Thyroid gland (tissue), 4 donors: ENCODE measurements at places on chromosomes 3 and 15. TPM values are rescaled to one million over a fixed set of nuclear protein-coding genes. Genes with fewer than 3 reads are reported as not detected.
A peak's percentile ranks its signal among the peaks of the same experiment; 100 is the strongest.

- no peaks in the 10 kb centered on the region for H3K27me3 ChIP-seq
- H3K27ac ChIP-seq: no peak overlapping the region
- H3K36me3 ChIP-seq: no peaks in the 10 kb centered on the region
- DNase-seq: no peak
- no peaks in the 10 kb centered on the region for H3K4me1 ChIP-seq
- H3K4me3 ChIP-seq: no peak overlapping the region
Measured at GRCh38 chr3:10937141-10937825, 55.3 kb upstream of the SLC6A1 start.

Gene GRK7
- total RNA-seq: not detected

Gene CCR1
- total RNA-seq: 3.4 TPM

GRCh38 chr15:68278595-68279405, 1.3 kb downstream of the FEM1B start:
- H3K27ac ChIP-seq: peak overlapping the region; percentile 98
- H3K4me3 ChIP-seq: peak overlapping the region; percentile 92
- peaks cover 41% of the 10 kb centered on the region for H3K4me1 ChIP-seq
- no peak for DNase-seq

Gene CHAC1
- 3.1 TPM for total RNA-seq

DNA sequence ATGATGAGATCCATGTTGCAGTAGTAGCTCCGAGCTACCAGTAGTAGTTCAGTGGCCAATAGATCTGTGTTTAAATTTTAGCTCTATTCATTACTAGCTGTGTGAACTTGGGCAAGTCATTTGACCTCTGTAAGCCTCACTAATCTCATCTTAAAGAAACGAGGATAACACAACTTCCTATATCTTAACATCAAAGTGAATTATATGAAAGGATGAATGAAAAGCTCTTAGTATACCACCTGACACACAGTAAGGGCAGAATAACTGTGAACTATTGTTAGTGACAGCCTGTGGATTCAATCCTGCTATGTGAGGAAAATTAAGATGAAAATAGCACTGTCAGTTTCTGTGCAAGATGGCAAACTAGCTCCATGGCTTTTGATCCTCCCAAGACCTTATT, 114.5 kb upstream of the PHLDB2 start:
- peaks cover 15% of the 10 kb centered on the region for H3K4me1 ChIP-seq
- no peaks in the 10 kb centered on the region for H3K36me3 ChIP-seq
- DNase-seq: no peak
- H3K27me3 ChIP-seq: no peaks in the 10 kb centered on the region
- no peak overlapping the region for H3K27ac ChIP-seq

GRCh38 chr3:194756460-194756779, 70.7 kb downstream of the FAM43A start:
- no peaks in the 10 kb centered on the region for H3K27me3 ChIP-seq
- no peak for DNase-seq
- H3K4me1 ChIP-seq: peaks cover 6% of the 10 kb centered on the region
- no peaks in the 10 kb centered on the region for H3K36me3 ChIP-seq
- H3K27ac ChIP-seq: no peak overlapping the region

Gene TMEM212
- not detected for total RNA-seq

Gene SOX14
- total RNA-seq: not detected

Gene IRAK2
- total RNA-seq: 5.0 TPM

- H3K36me3 ChIP-seq: no peaks in the 10 kb centered on the region
- no peaks in the 10 kb centered on the region for H3K4me1 ChIP-seq
Measured at GRCh38 chr3:60355825-60356224, 895.4 kb downstream of the FHIT start.

DNA sequence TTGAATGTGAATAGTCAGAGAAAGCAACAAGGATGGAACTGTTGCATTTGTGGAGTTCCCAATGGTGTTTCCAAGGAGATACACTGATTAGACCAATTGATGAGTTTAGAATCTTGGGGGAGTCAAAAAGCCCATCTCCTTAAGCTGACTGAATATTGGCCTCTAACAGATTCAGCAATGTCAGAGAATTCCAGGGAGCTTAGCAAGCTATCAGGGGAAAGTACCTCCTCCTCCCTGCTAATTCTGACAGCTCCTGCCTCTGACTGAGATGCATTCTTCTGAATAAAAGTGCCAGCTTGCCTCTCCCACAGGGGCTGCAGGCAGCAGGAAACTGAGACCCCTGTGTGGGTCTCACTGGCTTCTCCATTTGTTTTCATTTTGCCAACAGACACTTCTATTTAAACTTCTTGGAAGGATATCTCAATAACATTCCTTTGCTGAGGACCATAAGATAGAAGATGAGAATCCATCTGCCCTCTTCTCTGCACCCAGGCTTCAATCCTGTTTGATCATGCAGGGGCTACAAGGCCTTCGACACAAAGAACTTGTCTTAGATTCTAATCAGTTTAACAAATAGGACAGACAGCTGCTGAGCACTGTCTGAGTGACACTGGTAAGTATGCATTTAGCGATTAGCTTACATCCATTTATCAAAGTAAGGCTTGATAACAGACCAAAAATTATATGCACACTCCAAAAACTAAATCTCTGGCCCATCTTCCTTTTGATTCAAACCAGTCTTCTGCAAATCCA, 1080.8 kb downstream of the TUSC7 start:
- DNase-seq: no peak
- no peak overlapping the region for H3K27ac ChIP-seq
- H3K4me1 ChIP-seq: no peaks in the 10 kb centered on the region

DNA sequence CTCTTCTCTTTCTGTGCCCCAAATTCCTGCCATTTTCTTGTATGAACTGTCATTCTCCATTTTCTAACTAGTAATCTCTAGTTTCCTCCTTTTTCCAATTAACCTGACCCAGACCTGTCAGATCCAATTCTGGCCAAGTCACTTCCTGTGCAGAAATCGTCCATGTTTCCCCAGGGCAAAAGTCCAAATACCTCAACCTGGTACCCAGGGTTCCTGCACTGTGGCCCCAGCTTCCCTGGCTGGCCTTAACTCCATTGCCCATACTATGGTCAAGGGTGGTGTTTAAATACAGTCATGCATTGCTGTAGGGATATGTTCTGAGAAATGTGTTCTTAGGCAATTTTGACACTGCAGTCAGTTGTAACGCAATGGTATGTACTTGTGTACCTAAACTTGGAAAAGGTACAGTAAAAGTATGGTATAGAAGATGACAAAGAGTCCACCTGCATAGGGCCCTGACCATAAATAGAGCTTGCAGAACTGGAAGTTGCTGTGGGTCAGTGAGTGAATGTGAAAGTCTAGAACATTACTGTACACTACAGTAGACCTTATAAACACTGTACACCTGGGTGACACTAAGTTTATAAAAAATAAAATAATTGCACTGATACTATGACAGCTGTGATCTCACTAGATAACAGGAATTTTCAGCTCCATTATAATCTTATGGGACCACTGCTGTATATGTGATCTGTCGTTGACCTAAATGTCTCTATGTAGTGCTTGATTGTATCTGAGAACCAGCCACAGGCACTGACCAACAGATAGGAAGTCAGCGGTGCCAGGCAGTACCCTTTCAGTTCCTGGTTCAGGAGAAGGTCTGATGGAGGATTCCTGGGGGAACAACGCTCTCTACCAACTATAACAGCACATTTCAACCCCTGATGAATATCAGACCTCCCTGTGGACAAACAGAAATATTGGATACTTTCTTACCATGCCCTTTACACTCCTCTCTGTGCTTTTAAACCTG, 336.1 kb upstream of the PROK2 start:
- no peaks in the 10 kb centered on the region for H3K27me3 ChIP-seq
- DNase-seq: no peak
- no peak overlapping the region for H3K4me3 ChIP-seq
- no peak overlapping the region for H3K27ac ChIP-seq

Gene MITF
- 52.1 TPM for total RNA-seq

GRCh38 chr3:130941793-130942192, 47.9 kb downstream of the ATP2C1 start:
- no peak overlapping the region for H3K27ac ChIP-seq
- peaks cover 9% of the 10 kb centered on the region for H3K36me3 ChIP-seq
- no peaks in the 10 kb centered on the region for H3K27me3 ChIP-seq
- H3K4me1 ChIP-seq: no peaks in the 10 kb centered on the region
- DNase-seq: no peak

GRCh38 chr15:67006083-67007065, 59.0 kb upstream of the SMAD3 start:
- H3K4me3 ChIP-seq: no peak overlapping the region
- no peak for DNase-seq
- H3K27ac ChIP-seq: no peak overlapping the region
- H3K36me3 ChIP-seq: no peaks in the 10 kb centered on the region

Gene FETUB
- not detected for total RNA-seq

- H3K4me1 ChIP-seq: no peaks in the 10 kb centered on the region
- H3K27ac ChIP-seq: no peak overlapping the region
- DNase-seq: no peak
- no peaks in the 10 kb centered on the region for H3K27me3 ChIP-seq
- H3K36me3 ChIP-seq: no peaks in the 10 kb centered on the region
- H3K4me3 ChIP-seq: no peak overlapping the region
Measured at GRCh38 chr15:81950841-81951414, 94.9 kb downstream of the MEX3B start.

Gene PRSS50
- 4.7 TPM for total RNA-seq

Gene AMT
- total RNA-seq: 6.7 TPM

- H3K4me1 ChIP-seq: no peaks in the 10 kb centered on the region
- H3K4me3 ChIP-seq: no peak overlapping the region
- no peaks in the 10 kb centered on the region for H3K36me3 ChIP-seq
- no peak for DNase-seq
Measured at GRCh38 chr3:10534066-10534465, 28.7 kb upstream of the ATP2B2 start.

- DNase-seq: no peak
- no peaks in the 10 kb centered on the region for H3K36me3 ChIP-seq
- no peaks in the 10 kb centered on the region for H3K27me3 ChIP-seq
Measured at GRCh38 chr3:30282154-30282696, 324.2 kb upstream of the TGFBR2 start.

GRCh38 chr15:74785194-74786032, 3.5 kb downstream of the CSK start:
- no peak overlapping the region for H3K4me3 ChIP-seq
- DNase-seq: no peak
- H3K27me3 ChIP-seq: no peaks in the 10 kb centered on the region
- H3K4me1 ChIP-seq: peaks cover 64% of the 10 kb centered on the region

GRCh38 chr3:100993309-100993708, at the start of gene ABI3BP:
Gene ABI3BP (minus strand): TSS chr3:100993421. CDS start chr3:100993384, 37 bp downstream.
- H3K27ac ChIP-seq: peak within 1 kb of the TSS; percentile 78
- peak; percentile 84 for DNase-seq
- no peaks in the 10 kb centered on the region for H3K36me3 ChIP-seq
- H3K27me3 ChIP-seq: no peaks in the 10 kb centered on the region

Gene ZNF80
- total RNA-seq: not detected

Gene SLC22A13
- total RNA-seq: not detected

- no peaks in the 10 kb centered on the region for H3K36me3 ChIP-seq
- no peaks in the 10 kb centered on the region for H3K27me3 ChIP-seq
- no peak overlapping the region for H3K4me3 ChIP-seq
- H3K4me1 ChIP-seq: no peaks in the 10 kb centered on the region
Measured at GRCh38 chr3:15654891-15655290, 53.3 kb downstream of the BTD start.

Gene CLEC3B
- 30.9 TPM for total RNA-seq

GRCh38 chr3:148861277-148861869, 3.7 kb upstream of the CPA3 start:
- H3K36me3 ChIP-seq: no peaks in the 10 kb centered on the region
- H3K4me1 ChIP-seq: no peaks in the 10 kb centered on the region
- H3K27ac ChIP-seq: no peak overlapping the region
- H3K4me3 ChIP-seq: no peak overlapping the region

DNA sequence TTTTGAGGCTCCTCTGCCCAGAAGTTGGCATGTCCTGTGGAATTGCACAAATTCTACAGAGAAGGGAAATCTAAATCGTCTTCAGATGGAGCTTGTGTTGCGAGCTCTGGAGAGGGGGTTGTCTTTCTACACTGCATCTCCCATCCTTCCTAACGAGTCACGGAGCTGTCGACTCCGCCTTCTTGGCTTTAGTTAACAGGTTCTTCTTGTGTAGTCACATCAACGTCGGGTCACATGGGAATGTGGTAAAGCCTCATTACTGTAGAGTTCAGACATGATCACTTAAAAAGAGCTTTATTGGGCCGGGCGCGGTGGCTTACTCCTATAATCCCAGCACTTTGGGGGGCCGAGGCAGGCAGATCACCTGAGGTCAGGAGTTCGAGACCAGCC, 60.0 kb downstream of the DNASE1L3 start:
- no peak for DNase-seq
- H3K4me3 ChIP-seq: no peak overlapping the region
- peaks cover 8% of the 10 kb centered on the region for H3K4me1 ChIP-seq
- H3K27ac ChIP-seq: no peak overlapping the region

DNA sequence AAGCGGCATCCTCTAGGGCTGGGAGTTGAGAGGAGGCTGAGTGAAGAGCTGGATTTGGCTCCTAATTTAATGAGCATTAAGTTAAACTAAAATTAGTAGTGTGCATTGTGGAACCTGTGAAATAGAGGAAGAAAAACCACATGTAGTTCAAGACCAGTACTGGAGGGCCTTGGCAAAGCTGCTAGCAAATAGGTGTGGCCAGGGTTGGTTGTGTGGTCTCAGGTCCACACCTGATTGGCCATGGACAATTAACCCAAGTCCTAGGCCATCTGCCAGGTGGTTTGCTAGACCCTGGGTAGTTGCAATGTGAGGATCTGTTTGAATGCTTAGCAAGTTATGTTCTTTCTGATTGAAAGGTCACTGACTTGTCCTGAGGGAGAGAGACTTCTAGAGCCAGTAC, 275.5 kb downstream of the PDCD6IP start:
- H3K36me3 ChIP-seq: no peaks in the 10 kb centered on the region
- no peaks in the 10 kb centered on the region for H3K27me3 ChIP-seq
- no peak for DNase-seq
- H3K4me3 ChIP-seq: no peak overlapping the region
- no peaks in the 10 kb centered on the region for H3K4me1 ChIP-seq

DNA sequence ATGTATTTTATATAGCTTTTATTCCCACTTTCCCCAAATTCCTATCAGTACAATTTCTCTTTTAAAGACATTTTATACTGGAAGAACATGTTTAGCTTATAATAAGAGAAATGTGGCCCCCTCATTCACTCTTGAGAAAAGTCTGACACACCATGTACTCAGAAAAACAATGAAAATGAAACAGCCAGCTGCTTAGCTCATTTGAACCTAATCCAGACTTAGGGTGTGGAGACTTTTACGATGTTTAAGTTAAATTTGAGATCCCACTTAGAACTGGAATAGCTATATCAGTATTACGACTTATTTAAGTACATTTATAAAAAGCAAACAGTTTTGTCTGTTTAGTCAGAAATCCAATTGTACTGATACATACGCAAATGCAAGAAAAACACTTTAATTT, 252.3 kb upstream of the ARRDC4 start:
- no peaks in the 10 kb centered on the region for H3K36me3 ChIP-seq
- no peak overlapping the region for H3K27ac ChIP-seq
- no peak overlapping the region for H3K4me3 ChIP-seq
- H3K4me1 ChIP-seq: no peaks in the 10 kb centered on the region
- DNase-seq: no peak

Gene MYZAP
- total RNA-seq: 3.3 TPM

Gene NR2E3
- total RNA-seq: 1.0 TPM

GRCh38 chr3:9617056-9617455, 32.2 kb upstream of the MTMR14 start:
- H3K4me3 ChIP-seq: no peak overlapping the region
- no peak overlapping the region for H3K27ac ChIP-seq
- H3K4me1 ChIP-seq: no peaks in the 10 kb centered on the region
- H3K36me3 ChIP-seq: no peaks in the 10 kb centered on the region
